SJSA1 (cell line): ENCODE measurements at places on chromosomes 16 and 17. TPM values are rescaled to one million over a fixed set of nuclear protein-coding genes. Genes with fewer than 3 reads are reported as not detected.

DNA sequence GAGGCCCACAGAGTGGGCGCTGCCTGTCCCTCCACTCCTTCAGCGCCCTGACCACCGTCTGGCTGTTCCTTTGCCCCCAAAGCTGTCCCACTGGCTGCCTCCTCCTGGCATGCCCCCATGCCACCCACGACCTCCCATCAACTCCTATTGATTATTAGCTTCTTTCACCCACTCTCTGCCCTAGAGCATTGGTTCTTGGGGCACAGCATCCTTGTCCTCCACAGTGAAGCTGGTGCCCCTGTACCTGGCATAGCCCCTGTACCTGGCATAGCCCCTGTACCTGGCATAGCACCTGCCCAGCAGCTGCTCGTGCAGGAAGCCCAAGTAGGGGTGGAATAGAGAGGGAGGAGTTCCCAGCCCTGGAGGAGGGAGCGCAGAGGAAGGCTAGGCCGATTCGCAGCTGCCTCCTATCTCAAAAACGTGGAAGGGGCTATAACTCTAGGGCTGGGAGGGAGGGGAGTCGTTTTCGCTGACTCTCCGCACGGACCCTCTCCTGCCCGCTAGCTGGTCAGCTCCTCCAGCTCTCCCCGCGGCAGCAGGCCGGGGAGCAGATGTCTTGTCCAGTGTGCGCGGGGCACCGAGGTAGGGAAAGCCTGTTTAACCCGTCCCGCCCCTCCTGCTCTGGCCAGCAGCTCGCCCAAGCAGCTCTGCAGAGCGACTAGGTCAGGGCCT, 5.7 kb upstream of the ACTG1 start:
- no peaks in the 10 kb centered on the region; the same call in 1 of the 2 replicates for H3K27me3 ChIP-seq
- DNase-seq = no peak
- H3K36me3 ChIP-seq = peaks cover 48% of the 10 kb centered on the region
- H3K4me1 ChIP-seq = peaks cover 57% of the 10 kb centered on the region

DNA sequence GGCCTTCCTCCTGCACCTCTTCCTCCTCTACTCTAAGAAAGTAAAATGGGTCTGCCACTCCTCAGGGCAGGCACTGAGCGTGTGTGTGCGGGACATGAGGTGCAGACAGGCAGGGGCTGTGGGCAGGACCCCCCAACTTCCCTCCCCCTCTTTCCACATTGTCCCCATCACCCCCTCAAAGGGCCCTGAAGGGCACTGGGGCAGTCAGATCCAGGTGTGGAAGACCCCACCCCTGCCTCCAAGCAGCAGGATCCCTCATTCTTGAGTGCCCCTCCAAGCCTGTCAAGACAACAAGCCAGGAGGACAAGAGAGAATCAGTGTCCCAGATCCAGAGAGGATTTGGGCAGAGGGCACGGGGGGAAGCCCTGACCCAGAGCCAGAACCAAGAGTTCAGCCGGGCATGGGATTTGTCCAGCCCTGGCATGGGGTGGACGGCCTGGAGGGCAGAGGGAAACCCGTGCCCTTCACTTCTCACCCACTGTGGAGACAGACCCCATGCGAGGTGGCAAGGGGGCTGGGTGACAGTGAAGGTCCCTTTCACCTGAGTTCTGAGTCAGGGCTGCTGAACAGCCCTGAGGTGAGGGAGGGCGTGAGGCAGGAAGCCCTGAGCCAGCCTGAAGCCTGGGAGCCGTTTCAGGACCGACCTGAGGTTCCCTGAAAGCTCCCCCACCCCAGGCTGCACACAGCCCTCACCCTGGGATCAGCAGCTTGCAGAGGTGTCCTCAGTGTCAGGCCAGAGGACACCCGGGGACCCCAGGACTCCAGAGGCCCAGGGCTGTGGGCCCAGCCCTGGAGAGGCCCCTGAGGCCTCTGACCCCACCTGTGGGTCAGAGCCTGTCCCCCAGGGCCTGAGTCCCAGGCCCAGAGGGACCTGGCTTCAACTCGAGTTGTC, 45.8 kb downstream of the USP22 start:
- peaks cover 18% of the 10 kb centered on the region for H3K4me1 ChIP-seq
- no peak overlapping the region for H3K4me3 ChIP-seq
- H3K27ac ChIP-seq = no peak overlapping the region
- H3K36me3 ChIP-seq = peaks cover 39% of the 10 kb centered on the region

DNA sequence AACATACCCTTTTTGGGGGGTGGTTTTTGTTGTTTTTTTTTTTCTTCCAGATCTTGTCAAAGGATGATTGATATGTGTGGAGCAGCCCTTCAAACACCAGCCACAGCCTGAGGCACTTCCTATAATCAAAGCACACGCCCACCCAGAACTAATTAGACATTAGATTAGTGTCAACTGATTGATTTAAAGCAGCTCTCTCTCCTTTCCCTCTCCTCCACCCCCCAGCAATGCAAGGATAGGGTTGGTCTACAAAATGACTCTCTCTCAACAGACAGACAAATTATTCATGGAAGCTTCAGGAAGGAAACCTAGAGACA, 250.3 kb upstream of the SOX9 start:
- H3K4me1 ChIP-seq = no peaks in the 10 kb centered on the region
- H3K36me3 ChIP-seq = no peaks in the 10 kb centered on the region
- H3K27ac ChIP-seq = no peak overlapping the region
- H3K27me3 ChIP-seq = no peaks in the 10 kb centered on the region
- DNase-seq = no peak
- H3K4me3 ChIP-seq = no peak overlapping the region

- peaks cover 13% of the 10 kb centered on the region for H3K36me3 ChIP-seq
- H3K27ac ChIP-seq = no peak overlapping the region
- no peaks in the 10 kb centered on the region; the same call in 1 of the 2 replicates for H3K4me1 ChIP-seq
These were observed 10.2 kb downstream of the ENDOV start for GRCh38 chr17:80424878-80425765.

GRCh38 chr17:57788725-57789124, 43.6 kb upstream of the CCDC182 start:
- no peak for DNase-seq
- H3K36me3 ChIP-seq = no peaks in the 10 kb centered on the region
- no peak overlapping the region for H3K27ac ChIP-seq
- no peaks in the 10 kb centered on the region for H3K4me1 ChIP-seq
- peaks cover 66% of the 10 kb centered on the region for H3K27me3 ChIP-seq

GRCh38 chr16:28317040-28317880, 24.9 kb downstream of the SBK1 start:
- H3K4me3 ChIP-seq = no peak overlapping the region
- no peaks in the 10 kb centered on the region for H3K36me3 ChIP-seq
- H3K27ac ChIP-seq = no peak overlapping the region
- H3K4me1 ChIP-seq = no peaks in the 10 kb centered on the region; the same call in 1 of the 2 replicates

- H3K27me3 ChIP-seq = no peaks in the 10 kb centered on the region
- peaks cover 13% of the 10 kb centered on the region for H3K4me1 ChIP-seq
- no peak overlapping the region for H3K4me3 ChIP-seq
- H3K36me3 ChIP-seq = peaks cover 63% of the 10 kb centered on the region
These were observed 23.9 kb downstream of the SNN start for GRCh38 chr16:11692171-11692570.

DNA sequence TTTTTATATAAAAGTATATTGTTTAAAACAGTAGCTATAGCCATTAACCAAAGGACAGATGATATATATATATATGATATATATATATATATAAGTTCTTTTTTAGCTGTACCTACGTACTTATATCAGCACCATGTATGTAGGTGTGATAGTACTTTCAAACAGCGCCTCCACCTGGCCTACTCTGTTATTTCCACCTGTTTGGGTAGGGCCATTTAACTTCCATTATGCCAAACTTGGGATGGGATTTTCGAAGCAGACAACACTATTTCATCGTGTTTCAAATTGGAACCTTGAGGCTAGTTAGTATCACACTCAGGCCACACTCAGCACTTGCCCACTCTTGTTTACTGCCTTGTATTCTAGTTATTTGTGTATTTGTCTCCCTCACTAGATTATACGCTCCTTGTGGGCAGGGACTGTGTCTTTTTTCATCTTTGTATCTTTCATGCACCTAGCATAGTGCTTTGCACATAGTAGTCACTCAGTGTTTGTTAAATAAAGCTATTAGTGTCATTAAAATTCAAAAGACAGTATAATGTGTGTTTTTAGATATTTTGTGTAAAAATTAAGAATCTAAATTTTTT, 11.8 kb upstream of the CLTC start:
- no peak overlapping the region for H3K27ac ChIP-seq
- H3K36me3 ChIP-seq = peaks cover 10% of the 10 kb centered on the region; the same call in 1 of the 2 replicates
- H3K27me3 ChIP-seq = no peaks in the 10 kb centered on the region
- no peaks in the 10 kb centered on the region for H3K4me1 ChIP-seq
- H3K4me3 ChIP-seq = no peak overlapping the region

DNA sequence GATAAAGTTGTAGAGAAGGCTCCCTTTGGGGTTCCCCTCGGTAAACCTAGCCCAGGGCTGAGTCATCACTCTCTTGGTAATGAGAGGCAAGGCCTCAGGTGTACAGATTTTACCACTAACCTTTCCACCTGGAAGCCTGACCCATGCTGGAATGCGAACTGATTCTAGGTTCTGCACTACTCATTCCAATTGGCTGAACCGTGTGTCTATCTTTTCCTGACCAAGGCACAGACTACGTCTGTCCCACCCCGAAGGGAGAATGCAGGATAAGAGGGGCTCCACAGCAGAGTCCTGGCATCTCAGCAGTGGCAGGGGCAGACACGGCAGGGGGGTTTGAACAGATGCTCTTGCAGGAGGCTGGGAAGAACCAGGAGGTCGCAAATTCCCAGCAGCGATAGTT, 65.4 kb upstream of the B4GALNT2 start:
- no peak overlapping the region for H3K4me3 ChIP-seq
- H3K27me3 ChIP-seq = no peaks in the 10 kb centered on the region
- peaks cover 17% of the 10 kb centered on the region for H3K4me1 ChIP-seq
- DNase-seq = no peak
- no peak overlapping the region for H3K27ac ChIP-seq

DNA sequence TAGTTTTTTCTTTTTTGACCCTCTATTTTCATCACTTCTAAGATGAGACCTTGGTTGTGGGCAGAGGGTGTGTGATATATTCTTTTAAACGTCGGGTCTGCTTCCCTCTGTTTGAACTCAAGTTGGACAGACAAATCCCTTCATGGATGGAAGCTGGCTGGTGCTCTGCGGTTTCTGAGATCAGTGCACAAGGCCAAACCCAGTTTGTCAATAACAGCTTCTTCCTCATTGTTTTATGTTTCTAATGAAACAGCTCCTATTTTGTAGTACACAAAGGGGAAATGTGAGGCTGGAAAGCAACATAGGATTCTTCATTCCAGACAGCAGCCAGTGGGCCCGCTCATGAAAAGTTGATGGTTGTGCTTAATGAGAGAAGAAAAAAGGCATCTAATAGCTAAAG, 159.6 kb downstream of the PRKCA start:
- H3K4me1 ChIP-seq = peaks cover 79% of the 10 kb centered on the region
- DNase-seq = no peak
- H3K36me3 ChIP-seq = peaks cover 15% of the 10 kb centered on the region
- H3K4me3 ChIP-seq = no peak overlapping the region
- H3K27me3 ChIP-seq = no peaks in the 10 kb centered on the region

DNA sequence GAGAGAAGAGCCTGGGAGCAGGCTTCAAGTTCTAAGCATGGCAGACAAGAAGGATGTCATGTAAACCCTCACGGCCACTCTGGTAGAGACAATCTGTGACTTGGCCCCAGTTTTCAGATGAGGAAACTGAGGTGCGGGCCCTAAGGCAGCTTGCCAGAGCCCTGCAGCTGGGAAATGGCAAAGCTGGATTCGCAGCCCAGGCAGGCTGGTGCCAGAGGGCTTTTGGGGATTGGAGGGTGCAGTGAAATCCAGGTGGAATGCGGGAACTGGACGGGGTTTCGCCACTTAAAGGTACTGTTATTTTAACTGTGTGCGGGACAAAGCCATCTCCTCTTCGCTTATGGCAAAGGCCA, 477 bp upstream of the OSGIN1 start:
- DNase-seq = peak; percentile 74
- peaks cover 26% of the 10 kb centered on the region for H3K4me1 ChIP-seq
- peak overlapping the region; percentile 88 for H3K27ac ChIP-seq

DNA sequence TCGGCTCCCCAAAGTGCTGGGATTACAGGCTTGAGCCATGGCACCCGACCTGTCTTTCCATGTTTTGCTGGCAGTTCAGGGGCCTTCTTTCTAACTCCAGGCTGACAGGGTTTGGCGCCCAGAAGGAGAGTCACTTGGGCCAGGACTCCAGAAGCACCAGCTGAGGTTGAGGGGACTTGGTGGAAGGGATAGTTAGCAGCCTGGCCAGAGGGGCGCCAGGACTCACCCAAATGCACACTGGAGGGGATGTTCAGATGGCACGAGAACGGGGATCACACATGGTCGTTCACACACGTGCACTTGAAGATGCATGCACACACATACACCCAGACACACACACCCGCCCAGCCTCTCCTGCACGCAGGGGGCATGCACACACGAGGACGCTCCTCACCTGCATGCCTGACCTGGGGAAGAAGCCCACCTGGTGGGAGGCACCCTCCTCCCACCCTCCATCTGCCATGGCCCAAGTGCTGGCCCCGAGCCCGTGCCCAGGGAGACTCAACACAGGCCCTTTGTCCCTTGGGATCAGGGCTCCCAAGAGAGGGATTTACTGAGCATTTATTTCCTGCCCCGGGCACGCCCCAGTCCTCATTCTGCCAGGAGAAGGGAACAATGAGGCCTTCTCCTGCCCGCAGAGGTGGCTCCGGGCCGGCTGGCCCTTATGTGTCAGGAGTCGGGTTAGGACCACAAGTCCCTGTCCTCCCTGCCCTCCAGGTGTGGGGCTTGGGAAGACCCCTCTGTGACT, 2.3 kb upstream of the PRSS21 start:
- H3K4me3 ChIP-seq = no peak overlapping the region
- no peaks in the 10 kb centered on the region for H3K4me1 ChIP-seq
- H3K36me3 ChIP-seq = no peaks in the 10 kb centered on the region
- DNase-seq = no peak
- peaks cover 30% of the 10 kb centered on the region for H3K27me3 ChIP-seq

DNA sequence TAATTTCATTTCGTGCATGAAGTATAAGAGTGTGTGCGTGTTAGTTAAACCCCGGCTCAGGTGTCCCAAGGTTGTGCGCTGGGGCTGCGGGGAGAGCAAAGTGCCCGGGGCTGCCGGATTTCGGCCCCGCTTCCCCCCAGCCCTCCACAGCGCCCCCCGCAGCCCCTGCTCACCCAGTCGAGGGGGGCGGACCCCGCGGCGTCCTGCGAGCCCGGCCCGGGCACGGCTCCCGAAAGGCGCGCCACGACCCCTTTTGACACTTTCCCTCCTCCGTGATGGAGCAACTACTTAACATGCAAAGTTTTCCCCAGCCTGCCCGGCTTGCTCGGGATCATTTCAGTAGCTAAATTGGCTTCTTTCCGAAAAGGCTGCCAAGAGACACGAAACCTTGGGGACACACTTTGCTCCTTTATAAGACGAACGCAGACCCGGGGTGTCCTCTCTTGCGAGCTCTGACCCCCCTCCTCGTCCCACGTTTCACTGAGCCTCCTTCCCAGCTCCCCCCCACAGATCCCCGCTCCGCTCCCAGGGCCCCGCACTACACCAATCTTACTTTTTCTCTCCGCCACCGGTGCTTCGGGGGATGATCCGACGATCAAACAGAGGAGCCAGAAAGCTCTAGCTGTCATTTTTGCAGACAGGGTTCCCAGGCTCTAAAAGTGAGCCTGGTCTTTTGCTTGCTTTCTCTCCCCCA, 552 bp downstream of the C17orf58 start:
- peaks cover 28% of the 10 kb centered on the region for H3K4me1 ChIP-seq
- peaks cover 6% of the 10 kb centered on the region for H3K36me3 ChIP-seq
- H3K27ac ChIP-seq = no peak overlapping the region
- peaks cover 11% of the 10 kb centered on the region for H3K27me3 ChIP-seq
- no peak for DNase-seq
- H3K4me3 ChIP-seq = peak overlapping the region; percentile 34

Gene KRTAP3-1
- not detected in 2 replicates for total RNA-seq

Gene ITGAX
- total RNA-seq = 0.09 TPM in 1 of 2 replicates, not detected in the other

Gene PERCC1
- total RNA-seq = not detected in 2 replicates

Gene KRT33B
- 0.21 and 0.72 TPM in 2 replicates for total RNA-seq

Gene SLFN11
- 13.9 and 29.1 TPM in 2 replicates for total RNA-seq

Gene MYL4
- 2.2 TPM in 1 of 2 replicates, not detected in the other for total RNA-seq

Gene SALL1
- total RNA-seq = 7.1 and 13.3 TPM in 2 replicates

Gene HS3ST3A1
- total RNA-seq = 12.9 and 16.8 TPM in 2 replicates

Gene MIS12
- total RNA-seq = 31.1 and 46.3 TPM in 2 replicates
